ENCODE measurements at places on chromosomes 3 and 15.

DNA sequence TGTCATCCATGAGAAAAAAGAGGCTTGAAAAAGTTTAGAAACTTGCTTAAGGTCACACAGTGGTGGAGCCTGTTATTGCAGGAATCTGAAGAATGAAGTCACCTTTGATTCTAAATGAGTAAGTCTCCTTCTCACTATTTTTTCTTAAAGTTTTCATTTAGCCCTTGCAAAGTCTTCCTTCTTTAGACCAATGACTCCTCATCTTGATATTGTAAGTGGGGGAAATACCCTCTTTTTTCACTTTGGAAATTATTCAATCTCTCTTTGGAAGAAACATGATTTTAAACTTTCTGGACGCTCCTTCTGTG is 787 bp upstream of the SLMAP start:
- no peak for DNase-seq

DNA sequence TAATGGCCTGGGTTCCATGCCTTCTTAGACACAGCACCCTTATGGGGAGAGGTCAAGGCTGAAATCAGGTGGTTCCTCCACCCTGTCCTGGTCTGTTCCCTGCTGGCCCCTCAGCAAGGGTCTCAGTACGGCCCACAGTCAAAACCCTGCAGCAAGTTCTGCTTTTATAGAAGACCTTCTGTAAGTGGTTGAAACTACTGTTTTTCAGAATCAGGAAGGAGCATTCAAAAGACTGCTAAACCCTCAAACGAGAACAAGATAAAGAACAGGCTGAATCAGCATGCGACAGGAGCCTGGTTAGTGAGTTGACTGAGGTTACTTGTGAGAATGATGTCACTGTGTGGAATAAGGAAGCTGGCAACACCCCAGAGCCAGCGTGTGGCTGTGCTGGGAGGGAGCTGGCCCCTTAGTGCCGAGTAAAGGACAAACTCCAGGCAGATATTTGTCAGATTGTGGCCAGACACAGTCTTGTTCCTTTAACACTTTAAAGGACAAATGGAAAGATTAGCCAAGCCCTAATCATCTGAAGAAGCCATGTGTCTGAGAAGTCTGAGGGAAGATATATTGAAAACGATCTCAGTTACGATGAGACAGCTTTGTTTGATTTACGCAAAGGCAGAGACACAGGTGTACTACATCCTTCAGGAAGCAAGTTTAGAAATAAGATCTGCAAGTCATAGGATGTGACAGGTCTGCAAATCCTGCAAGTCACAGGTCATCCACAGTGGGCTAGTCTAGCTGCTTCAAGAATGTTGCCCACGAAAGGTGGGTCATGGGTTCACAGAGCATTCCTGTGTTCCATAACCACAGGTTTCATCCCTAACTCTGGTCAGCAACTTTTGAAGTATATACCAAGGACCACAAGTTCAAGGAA is 54.0 kb downstream of the B3GNT5 start:
- DNase-seq: peak; percentile 57

GRCh38 chr15:46126581-46126980 is 491.8 kb downstream of the SQOR start:
- no peak for DNase-seq

- no peak for DNase-seq
These were observed 39.4 kb downstream of the PPARG start for GRCh38 chr3:12328132-12328836.

- DNase-seq: no peak
These were observed 768 bp upstream of the SEMA5B start for GRCh38 chr3:123028233-123028828.

GRCh38 chr15:39381517-39381916 is 199.4 kb upstream of the THBS1 start:
- no peak for DNase-seq

DNA sequence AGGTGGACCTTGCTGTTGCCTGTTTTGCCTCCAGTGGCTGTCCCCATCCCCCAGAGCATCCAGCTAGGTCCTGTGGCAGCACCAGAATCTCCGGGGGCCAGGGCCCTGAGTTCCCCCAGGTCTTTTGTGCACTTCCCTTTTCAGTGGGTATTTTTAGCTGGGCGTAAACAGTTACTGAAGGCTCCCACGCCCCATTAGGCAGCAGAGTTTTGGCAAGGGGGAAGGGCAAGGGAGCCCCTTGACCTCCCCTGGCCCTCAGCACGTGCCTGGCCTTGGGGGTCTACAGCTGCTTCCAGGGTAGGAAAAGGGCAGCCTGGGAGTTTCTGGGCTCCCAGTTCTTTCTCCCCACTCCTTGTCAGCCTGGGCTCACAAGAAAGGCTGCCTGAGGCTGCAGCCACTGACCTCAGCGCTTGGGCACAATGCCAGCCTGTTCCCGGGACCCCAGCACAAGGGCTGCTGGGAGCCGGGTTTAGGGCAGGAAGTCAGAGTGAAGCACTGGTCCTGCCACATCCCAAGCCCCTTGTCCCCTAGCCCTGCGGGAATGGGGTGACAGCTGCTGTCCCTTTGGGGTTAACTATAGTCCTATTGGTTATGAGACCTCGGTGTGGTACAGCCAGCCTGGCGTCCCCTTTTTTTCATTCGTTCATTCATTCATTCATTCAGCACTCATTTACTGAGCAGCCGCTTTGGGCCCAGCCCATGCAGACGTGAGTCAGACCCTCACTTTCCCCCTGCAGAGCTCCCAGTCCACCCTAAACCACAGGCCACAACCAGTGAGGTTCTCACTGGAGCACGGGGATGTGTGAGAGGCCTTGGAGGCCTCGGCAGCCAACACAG is 8.4 kb downstream of the CSK start:
- DNase-seq: peak; percentile 56

- no peak for DNase-seq
These were observed 55.6 kb upstream of the STXBP5L start for GRCh38 chr3:120852412-120852811.

- no peak for DNase-seq
These were observed 31.2 kb downstream of the ATG3 start for GRCh38 chr3:112530573-112530972.

GRCh38 chr3:100256731-100257151 is 4.1 kb upstream of the TBC1D23 start:
- DNase-seq: no peak

DNA sequence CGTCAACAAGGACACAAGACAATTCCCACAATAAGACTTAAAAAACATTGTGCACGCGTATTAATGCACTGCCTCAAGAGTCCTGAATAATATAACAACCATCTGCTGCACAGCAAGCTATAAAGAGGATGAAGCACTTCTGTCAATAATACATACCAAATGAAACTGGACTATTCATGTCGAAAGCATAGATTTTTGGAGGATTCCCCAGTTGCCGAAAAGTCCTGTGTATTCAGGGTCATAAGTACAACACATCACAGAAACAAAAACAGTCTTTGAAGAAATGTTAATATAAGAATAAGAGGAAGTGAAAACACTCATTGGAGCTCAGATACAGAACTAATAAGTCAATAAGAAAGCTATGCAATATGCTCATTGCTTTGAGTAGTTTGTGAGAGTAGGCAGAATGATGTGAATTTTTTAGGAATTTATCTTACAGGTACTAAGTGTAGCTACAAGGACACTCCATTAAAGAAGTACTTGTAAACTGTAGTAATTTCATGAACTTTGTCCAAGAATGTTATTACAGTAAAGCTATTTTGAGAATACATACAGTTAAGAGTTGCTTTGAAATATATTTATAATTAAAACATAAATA is 31.6 kb downstream of the CBLB start:
- DNase-seq: no peak

- no peak for DNase-seq
These were observed 91.5 kb downstream of the MYLK start for GRCh38 chr3:123792473-123793201.

DNA sequence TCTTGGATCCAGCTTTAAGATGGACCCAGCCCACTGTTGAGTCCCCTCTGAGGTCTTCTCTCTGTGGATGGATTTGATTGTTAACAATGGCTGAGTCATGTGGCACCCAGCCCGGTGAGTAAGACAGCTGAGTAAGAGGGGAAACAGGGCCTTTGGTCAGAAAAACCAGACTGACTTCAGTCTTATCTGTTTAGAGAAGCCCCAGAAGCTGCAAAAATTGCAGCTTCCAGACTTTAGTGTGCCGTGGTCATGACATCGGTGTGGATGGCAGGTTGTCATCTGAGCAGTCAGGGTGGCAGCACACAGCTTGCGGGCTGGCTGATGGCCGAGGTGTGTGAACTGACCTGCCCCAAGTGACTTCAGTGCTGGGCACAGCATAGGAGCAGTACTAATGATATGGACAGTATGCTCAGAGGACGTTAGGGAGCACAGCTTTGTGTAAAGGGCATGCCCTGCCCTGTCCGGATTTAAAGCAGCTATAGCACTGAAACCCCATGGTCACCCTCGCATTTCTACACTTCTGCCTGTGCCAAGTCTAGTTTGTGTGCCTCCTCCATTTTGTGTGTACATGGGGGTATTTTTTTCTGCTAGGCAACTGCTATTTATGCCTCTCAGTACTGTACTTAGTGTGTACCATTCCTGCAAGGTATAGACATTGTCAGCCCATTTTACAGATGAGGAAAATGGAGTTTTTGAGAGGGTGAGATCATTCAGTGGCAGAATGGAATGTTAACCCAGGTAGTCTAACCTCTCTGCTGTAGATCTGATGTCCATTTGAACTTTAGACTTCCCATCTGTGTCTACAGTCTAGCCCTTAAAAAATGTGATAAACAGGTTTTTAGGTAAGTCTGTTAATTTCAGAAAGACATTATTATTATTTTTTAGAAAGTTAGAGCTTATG is 44.4 kb downstream of the FLNB start:
- DNase-seq: peak; percentile 47

- DNase-seq: no peak
These were observed 582 bp downstream of the CGNL1 start for GRCh38 chr15:57376696-57377477.

DNA sequence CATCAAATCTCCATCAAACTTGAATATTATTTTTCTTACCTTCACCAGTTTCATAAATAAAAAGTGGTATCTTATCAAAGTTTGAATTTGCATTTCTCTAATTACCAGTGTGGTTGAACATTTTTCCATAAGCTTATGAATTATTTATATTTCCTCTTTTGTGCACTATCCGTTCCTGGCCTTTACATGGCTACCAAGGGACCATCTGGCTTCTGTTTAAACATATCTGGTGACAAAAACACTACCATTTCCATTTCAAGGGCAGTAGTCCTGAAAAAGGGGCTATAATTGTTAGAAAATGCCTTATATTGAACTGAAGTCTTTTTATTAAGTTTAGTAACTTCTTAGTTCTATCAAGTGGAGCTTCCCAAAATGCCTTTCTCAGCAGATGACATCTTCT is 44.3 kb upstream of the TM4SF4 start:
- no peak for DNase-seq

- no peak for DNase-seq
These were observed 3.0 kb upstream of the RHO start for GRCh38 chr3:129525341-129525968.

DNA sequence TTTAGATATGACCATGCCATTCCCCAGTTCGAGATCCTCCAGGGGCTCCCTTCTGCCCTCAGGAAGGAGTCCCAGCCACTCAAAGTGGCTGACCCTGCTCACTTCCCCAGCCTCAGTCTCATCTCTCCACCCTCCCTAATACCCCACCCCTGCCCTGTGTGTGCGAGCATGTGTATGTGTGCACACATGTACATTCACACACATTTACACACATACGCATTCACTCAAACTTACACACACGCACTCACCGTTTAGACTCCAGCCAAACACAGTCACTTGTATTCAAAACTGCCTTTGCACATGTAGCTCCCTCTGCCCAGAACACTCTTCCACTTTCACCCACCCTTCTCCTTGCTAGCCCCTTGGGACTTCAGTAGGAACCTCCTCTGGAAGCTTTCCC is 11.4 kb downstream of the PLA2G4E start:
- DNase-seq: no peak

- no peak for DNase-seq
These were observed 1.5 kb downstream of the NSUN3 start for GRCh38 chr3:94064243-94064860.

DNA sequence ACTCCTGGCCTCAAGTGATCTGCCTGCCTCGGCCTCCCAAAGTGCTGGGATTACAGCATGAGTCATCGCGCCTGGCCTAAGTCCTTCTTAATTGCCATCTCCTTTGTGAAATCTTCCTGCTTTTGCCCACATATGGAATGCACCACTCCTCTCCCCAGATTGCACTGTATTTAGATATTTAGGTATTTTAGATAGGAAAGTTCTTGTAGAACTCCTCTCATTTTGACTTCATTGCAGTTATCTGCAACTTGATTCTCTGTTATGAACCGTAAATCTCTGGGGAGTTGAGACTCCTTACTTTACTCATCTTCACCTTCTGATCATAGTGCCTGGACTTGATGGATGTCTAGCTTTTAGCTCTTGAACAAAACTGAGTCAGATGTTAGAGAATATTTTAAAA is 150.7 kb downstream of the AKAP13 start:
- DNase-seq: no peak
